ENCODE measurements at places on chromosomes 3 and 15. TPM values are rescaled to one million over a fixed set of nuclear protein-coding genes. Genes with fewer than 3 reads are reported as not detected.

ESYT3 gene
- 0.50 TPM for total RNA-seq

TRIM42 gene
- total RNA-seq: not detected

GP5 gene
- total RNA-seq: 1.3 TPM

IL20RB gene
- total RNA-seq: 1.6 TPM

XCR1 gene
- total RNA-seq: not detected

POPDC2 gene
- total RNA-seq: 2.4 TPM

TMEM212 gene
- total RNA-seq: not detected

DNA sequence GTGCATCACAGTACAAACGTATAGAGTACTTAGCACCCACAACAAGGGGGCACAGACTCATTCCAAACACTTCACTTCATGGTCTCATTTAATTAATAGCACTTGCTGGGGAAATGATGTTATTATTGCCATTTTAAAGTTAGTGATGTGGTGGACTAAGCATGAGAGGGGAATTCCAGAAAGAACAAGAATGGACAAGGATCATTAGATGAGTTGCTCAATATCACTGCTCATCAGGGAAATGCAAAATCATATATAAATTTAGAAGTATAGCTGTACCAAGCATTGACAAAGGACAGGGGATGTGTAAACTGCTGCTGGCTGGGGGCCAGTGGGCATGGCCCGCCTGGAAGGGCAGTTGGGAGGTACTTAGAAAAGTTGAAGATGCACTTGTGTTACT, 14.6 kb downstream of the PRR20G start:
- DNase-seq: no peak
- H3K27ac ChIP-seq: no peak overlapping the region
- H3K27me3 ChIP-seq: peaks cover 5% of the 10 kb centered on the region

DNA sequence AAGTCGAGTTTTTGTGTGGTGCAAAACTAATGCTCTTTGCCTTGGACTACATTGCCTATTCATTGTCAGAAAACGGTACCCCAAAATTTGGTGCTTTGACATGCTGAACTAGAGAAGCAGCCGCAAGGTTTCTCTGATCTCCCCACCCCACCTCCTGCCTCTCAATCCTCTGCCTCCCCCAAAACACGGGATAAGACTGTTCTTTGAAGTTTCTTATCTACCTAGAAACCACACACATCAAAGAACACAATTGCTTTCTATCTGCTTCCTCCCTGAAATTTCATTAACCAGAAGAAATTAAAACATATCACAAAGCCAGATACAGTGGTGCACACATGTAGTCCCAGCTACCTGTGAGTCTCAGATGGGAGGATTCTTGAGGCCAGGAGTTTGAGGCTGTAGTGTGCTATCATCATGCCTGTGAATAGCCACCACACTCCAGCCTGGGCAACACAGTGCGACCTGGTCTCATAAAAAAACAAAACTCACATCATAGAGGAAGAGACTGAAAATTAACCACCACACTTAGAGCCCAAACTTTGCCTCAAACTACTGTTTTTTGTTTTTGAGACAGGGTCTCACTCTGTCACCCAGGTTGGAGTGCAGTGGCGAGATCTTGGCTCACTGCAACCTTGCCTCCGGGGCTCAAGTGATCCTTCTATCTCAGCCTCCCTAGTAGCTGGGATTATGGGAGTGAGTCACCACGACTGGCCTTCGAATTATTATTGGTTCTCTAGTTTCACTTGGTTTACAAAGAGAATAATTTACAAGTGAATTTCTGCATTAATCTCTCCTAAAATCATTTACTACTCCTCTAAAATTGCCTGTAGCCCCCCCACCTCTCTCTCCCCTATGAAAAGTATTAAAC, 2.7 kb upstream of the PCNP start:
- H3K27me3 ChIP-seq: no peaks in the 10 kb centered on the region
- H3K27ac ChIP-seq: peak overlapping the region; percentile 11
- H3K4me3 ChIP-seq: no peak overlapping the region
- H3K36me3 ChIP-seq: peaks cover 21% of the 10 kb centered on the region

GRCh38 chr3:122942239-122942638, 85.3 kb downstream of the SEMA5B start:
- H3K4me3 ChIP-seq: no peak overlapping the region
- no peak overlapping the region for H3K27ac ChIP-seq
- peaks cover 21% of the 10 kb centered on the region for H3K27me3 ChIP-seq
- peaks cover 9% of the 10 kb centered on the region for H3K4me1 ChIP-seq
- no peaks in the 10 kb centered on the region for H3K36me3 ChIP-seq

DNA sequence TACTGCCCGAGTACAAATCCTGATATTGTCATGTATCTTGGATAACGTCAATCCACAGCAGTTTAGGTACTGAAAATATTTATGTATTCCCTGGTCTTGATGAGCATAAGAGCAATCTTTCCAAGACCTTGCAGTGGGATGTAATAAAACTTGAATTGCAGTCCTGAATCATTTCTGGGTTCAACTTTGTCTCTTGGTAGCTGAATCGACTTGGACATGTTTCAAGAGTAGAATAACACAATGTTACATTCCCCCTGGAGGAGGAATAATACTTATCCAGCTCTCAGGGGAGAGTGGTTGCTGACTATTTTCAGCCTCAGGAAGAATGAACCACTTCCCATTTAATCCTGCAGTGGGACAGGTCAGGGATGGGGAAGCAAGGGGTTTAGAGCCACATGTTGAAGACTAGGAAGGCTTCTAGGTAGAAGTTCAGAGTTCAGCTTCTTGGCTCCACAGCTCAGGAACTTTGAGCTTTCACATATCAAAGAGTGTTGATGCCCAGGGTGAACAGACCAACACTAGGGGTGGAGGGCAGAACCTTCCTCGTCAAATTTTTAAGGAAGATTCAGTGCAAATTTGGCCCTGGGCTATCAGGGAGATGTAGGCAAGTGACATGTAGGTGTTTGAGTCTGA, 43.4 kb upstream of the GPD1L start:
- no peak overlapping the region for H3K4me3 ChIP-seq
- H3K36me3 ChIP-seq: no peaks in the 10 kb centered on the region
- H3K4me1 ChIP-seq: no peaks in the 10 kb centered on the region
- no peak overlapping the region for H3K27ac ChIP-seq
- H3K27me3 ChIP-seq: peaks cover 3% of the 10 kb centered on the region

DNA sequence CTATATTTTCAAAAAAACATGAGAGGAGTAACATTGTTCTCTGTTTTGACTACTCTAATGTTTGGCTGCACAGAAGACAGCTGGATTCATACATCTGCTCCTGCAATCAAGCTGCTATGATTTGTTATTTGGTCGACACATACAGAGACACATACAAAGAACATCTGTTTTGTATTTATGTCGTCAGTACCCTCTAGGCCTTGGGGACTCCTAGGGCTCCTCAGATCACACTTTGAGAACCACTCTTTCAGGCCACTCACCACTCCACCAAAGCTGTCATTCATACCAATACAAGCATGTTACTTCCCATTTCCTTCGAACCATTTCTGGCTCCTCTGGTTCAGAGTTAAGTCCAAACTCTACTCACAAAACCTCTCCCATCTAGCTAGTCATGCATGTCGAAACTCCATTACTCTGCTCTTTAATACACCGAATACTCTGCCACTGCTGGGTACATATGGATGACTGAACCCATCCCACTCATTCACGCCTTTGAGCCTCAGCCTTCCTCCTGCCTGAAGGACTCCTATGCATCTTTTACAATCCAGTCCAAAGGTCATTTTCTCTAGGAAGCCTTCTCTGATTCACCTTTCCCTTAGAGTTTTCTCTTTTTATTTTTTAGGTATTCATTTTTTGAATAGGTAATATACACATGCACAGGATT, 102.9 kb upstream of the ARHGEF3 start:
- no peak overlapping the region for H3K4me3 ChIP-seq
- H3K36me3 ChIP-seq: peaks cover 36% of the 10 kb centered on the region
- DNase-seq: no peak
- H3K27ac ChIP-seq: no peak overlapping the region

GRCh38 chr3:13301286-13301987, 118.7 kb downstream of the NUP210 start:
- DNase-seq: no peak
- H3K4me3 ChIP-seq: no peak overlapping the region
- no peak overlapping the region for H3K27ac ChIP-seq
- peaks cover 14% of the 10 kb centered on the region for H3K27me3 ChIP-seq
- H3K36me3 ChIP-seq: no peaks in the 10 kb centered on the region

DNA sequence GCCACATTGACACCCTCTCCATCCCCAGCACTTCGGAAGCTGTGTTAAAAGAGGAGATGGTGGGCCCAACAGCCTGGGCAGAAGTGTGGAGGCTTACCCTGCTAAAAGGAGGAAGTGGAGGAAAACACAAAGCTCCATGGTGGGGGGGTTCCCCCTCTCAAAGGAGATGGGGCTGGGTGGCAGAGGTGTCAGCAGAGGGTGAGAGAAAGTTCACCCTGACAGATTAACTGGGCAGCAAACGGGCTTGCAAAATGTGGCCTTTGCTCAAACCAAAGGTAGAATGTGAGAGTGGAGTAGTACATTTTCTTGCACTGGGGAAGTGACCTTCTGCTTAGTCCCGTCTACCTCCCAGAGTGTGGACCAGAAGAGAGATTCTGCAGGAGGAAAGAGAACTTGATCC, 44.7 kb downstream of the MYO1E start:
- no peak overlapping the region for H3K27ac ChIP-seq
- H3K36me3 ChIP-seq: no peaks in the 10 kb centered on the region
- DNase-seq: no peak
- no peak overlapping the region for H3K4me3 ChIP-seq
- peaks cover 12% of the 10 kb centered on the region for H3K4me1 ChIP-seq

Data from activated CD4-positive, alpha-beta memory T cell treated with anti-CD3 and anti-CD28 coated beads, Interleukin-2, amount 10 ng/mL, durations not matched to agents 7 days and 5 days (primary cell).